Aortic smooth muscle cell (primary cell): ENCODE measurements at places on chromosomes 7 and 10. TPM values are rescaled to one million over a fixed set of nuclear protein-coding genes. Genes with fewer than 3 reads are reported as not detected.

GNGT1 gene
- total RNA-seq = not detected in 2 replicates

PRPF18 gene
- total RNA-seq = 36.2 and 41.0 TPM in 2 replicates

TMEM229A gene
- 0.13 and 0.37 TPM in 2 replicates for total RNA-seq

EMX2 gene
- not detected in 2 replicates for total RNA-seq

ASL gene
- total RNA-seq = 47.0 and 53.0 TPM in 2 replicates

CYP2E1 gene
- 0.40 and 0.56 TPM in 2 replicates for total RNA-seq

TMEM130 gene
- 0.25 and 0.40 TPM in 2 replicates for total RNA-seq

MYL10 gene
- not detected in 2 replicates for total RNA-seq

OGDH gene
- total RNA-seq = 74.4 and 92.9 TPM in 2 replicates

CUZD1 gene
- 0.13 and 0.44 TPM in 2 replicates for total RNA-seq

SLC39A12 gene
- not detected in 2 replicates for total RNA-seq

HGF gene
- 792 and 854 TPM in 2 replicates for total RNA-seq

R3HCC1L gene
- 11.1 and 12.6 TPM in 2 replicates for total RNA-seq

SEMA3D gene
- total RNA-seq = 18.9 and 27.4 TPM in 2 replicates

MMP21 gene
- total RNA-seq = not detected in 2 replicates

OR6B1 gene
- not detected in 2 replicates for total RNA-seq

BMPER gene
- 5.9 and 13.2 TPM in 2 replicates for total RNA-seq

ODAD2 gene
- 0.40 and 0.68 TPM in 2 replicates for total RNA-seq

PGAM1 gene
- total RNA-seq = 224 and 247 TPM in 2 replicates

MYO3A gene
- not detected in 2 replicates for total RNA-seq

PRR15 gene
- total RNA-seq = 0.19 TPM in 1 of 2 replicates, not detected in the other

GRM3 gene
- not detected in 2 replicates for total RNA-seq
